Activated CD8-positive, alpha-beta memory T cell treated with anti-CD3 and anti-CD28 coated beads, Interleukin-2, amount 10 ng/mL, durations not matched to agents 7 days and 5 days (primary cell): ENCODE measurements at places on chromosomes 4 and X. TPM values are rescaled to one million over a fixed set of nuclear protein-coding genes. Genes with fewer than 3 reads are reported as not detected.

GRCh38 chr4:150782311-150782710, 200.4 kb downstream of the MAB21L2 start:
- DNase-seq = no peak

HSFX4 gene
- total RNA-seq = 0.37 TPM

DNA sequence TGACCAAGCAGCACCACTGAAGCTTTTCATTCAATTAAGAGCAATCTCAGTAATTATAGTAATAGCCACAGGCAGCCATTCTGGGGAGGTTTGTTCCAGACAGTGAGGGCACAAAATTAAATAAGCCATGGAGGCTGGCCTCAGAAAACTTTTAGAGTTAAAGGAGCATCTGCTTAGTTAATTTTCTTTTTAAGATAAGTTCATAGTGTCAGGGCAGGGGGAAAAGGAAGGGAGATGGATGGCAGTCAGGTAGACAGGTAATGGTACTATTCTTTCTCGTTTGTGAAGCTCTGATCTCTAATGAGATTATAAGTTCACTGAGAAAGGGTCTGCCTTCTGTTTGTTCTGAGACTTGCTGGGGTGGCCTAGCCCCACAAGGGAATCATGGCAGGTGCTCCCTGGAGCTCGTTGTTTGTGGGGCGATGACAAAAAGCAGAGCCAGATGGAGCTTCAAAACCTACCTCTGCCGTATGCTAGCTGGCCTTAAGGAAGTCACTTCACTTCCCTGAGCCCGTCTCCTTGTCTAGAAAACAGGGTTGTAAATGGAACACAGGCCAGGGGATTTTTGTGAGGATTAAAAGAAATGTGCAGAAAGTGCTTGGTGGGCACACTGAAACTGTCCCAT, 44.6 kb upstream of the FGFBP2 start:
- no peak for DNase-seq

DNA sequence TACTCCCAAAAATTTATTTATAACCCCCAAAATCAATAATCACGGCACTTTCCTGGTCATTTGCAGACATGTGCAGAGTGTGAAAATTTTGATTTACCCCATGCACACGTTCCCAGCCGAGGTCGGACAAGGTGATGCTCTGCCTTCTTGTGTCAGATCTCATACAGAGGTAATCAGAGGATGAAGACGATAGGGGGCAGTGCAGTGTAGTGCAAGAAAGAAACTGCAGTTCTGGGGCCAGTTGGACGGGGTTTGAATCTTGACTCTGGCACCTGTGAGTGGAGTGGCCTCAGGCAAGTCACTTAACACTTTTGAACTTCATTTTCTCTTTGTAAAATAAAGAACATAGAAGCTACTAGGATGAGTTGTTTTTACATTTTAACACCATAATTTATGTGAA, 88.4 kb downstream of the FRMPD3 start:
- DNase-seq = peak; percentile 44

MAGED4 gene
- total RNA-seq = not detected

C4orf51 gene
- not detected for total RNA-seq

GRCh38 chrX:96682516-96682915, 2.1 kb upstream of the DIAPH2 start:
- no peak for DNase-seq

FBXL5 gene
- 51.8 TPM for total RNA-seq

GAGE12H gene
- total RNA-seq = not detected

GAGE13 gene
- not detected for total RNA-seq

SPIN2A gene
- total RNA-seq = 1.1 TPM

GRCh38 chrX:131543774-131544173, at the start of gene OR13H1:
OR13H1 (plus strand) TSS chrX:131544074; CDS start chrX:131544074, 0 bp downstream.
- no peak for DNase-seq

DNA sequence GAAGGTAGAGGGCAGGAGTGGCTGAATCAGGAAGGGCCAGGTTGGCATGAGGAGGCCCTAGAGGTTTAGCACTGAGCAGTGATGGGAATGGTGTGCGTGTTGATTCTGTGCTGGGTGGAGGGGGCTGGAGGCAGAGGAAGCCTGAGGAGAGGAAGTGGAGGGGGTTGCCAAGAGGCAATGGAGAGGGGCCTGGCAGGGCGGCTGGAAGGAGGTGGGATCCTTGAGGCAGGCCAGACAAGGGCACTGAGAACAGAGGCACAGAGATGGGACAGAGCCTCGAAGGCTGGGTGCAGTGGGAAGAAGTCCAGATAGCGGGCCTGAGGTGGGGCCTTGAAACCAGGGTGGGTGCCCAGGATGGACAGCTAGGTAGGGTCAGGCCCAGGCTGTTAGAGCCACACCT, 24.3 kb downstream of the SH3BP2 start:
- no peak for DNase-seq
